ENCODE measurements at places on chromosomes 4 and X.

DNA sequence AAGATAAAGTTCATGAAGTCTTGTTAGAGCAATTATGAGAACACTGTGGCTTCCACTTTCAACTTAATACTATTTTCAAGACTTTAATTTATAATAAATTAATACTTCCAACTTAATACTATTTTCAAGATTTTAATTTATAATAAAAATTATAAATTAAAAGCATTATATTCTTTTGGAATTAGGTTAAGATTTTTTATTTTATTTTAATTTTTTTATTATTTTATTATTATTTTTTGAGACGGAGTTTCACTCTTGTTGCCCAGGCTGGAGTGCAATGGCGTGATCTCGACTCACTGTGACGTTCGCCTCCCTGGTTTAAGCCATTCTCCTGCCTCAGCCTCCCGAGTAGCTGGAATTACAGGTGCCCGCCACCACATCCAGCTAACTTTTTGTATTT is 126.0 kb upstream of the GUCY1A1 start:
- no peak for DNase-seq

DNA sequence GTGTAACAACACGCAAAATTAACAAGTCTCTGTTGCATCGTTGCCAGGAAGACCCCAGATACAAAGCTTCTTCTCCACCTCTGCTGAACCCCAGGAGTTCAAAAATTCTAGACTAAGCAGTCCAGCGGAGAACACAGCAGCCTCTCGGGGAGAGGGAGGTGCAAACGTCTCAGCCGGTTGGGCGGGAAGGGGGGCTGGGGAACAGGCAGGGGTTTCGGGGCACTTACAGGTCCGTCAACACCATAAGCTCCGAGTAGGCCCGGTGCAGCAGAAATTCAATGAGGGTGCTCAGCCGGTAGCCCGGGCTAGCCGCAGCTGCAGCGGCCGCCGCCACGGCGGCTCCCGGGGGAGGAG is 394 bp downstream of the MED14 start:
- no peak for DNase-seq

DNA sequence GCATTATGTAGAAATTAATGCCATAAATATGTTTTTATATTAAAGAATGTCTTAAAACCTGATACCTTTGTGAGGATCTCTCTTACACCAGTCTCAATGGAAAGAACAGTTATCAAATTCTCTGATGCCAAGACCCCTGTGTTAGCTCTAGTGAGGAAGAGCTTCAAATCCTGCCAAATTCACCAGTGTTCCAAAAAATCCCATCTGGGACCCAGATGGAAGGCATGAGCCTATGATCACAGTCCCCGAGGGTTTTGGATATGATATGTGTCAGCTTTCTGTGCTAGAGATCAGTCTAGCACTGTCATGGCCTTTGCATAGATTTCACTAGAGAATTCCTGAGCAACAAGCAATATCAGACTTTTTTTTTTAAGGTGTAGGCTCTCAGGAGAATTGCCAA is 412.1 kb downstream of the UBE2NL start:
- no peak for DNase-seq

- no peak for DNase-seq
Measured at GRCh38 chr4:104457308-104457981, 37.2 kb downstream of the CXXC4 start.

DNA sequence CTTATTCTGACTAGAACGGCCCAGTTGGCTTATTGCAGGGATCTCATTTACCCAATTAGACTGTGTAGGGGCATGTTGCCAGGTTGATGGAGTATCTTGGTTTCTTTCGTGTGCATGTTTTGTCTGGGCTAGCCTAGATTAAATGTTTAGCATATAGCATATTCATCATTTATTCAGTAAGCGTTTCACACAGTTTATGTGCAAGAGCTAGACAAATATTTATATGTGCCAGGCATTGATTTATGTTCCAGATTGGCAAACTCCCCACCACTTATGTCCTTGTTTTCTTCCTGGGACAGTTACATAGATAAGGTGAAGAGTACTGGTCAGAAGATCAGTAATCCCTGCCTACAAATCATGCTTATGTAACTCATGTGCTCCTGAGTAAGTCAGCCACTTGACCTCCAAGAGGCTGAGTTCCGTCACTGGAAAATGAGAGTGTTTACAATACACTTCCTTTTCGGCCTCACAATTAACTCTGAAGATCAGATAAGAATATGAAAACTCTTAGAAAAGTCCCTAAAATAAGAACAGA is 57.2 kb downstream of the RUFY3 start:
- no peak for DNase-seq

- DNase-seq = no peak
Measured at GRCh38 chrX:17549107-17549651, 174.2 kb downstream of the NHS start.

DNA sequence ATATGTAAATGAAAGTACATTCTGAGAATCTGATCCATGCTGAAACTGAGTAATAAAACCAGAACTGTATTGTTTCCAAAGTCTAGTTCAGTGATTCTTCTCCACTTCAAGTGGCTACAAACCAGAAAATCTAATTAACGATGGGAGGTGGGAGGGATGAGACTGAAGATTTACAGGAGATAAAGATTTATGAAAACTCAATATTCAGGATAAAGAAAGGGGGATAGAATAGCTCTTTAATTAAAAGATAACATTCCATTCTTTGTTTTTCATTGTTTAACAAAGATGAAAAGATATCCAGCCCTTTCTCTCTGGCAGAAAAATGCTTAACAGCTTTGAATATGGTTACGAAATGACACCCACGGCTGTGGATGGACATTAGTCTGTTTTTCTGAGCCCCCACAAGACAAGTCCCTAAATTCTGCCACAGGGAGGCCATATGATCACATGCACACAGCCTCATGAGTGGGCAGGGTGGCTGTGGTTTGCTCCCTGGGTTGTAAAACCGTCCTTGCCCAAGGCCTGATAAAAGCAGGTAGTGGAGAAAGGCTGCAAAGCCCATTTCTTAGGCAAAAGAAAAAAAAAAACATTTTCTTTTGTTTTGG is 36.4 kb downstream of the TMEM150C start:
- DNase-seq = no peak

GRCh38 chr4:89071311-89071710 is 14.3 kb upstream of the FAM13A start:
- no peak for DNase-seq

- DNase-seq = peak; percentile 28
Measured at GRCh38 chr4:90099812-90100211, 27.4 kb upstream of the CCSER1 start.

Data from stimulated activated naive B cell treated with anti-CD40 and anti-IgM and Interleukin-4, amounts not matched to agents 10 μg/mL and 1 μg/mL and 100 μg/mL, for 72 hours (primary cell).